ENCODE measurements at places on chromosomes 6 and 20. TPM values are rescaled to one million over a fixed set of nuclear protein-coding genes. Genes with fewer than 3 reads are reported as not detected.

GFRA4 gene
- total RNA-seq, result not detected

NMBR gene
- not detected for total RNA-seq

EYA4 gene
- 0.32 TPM for total RNA-seq

CLVS2 gene
- 0.46 TPM for total RNA-seq

VPS52 gene
- 43.0 TPM for total RNA-seq

FAXC gene
- 11.1 TPM for total RNA-seq

NCOA3 gene
- total RNA-seq, result 20.2 TPM

SHLD1 gene
- total RNA-seq, result 4.1 TPM

NSFL1C gene
- total RNA-seq, result 76.7 TPM

DNA sequence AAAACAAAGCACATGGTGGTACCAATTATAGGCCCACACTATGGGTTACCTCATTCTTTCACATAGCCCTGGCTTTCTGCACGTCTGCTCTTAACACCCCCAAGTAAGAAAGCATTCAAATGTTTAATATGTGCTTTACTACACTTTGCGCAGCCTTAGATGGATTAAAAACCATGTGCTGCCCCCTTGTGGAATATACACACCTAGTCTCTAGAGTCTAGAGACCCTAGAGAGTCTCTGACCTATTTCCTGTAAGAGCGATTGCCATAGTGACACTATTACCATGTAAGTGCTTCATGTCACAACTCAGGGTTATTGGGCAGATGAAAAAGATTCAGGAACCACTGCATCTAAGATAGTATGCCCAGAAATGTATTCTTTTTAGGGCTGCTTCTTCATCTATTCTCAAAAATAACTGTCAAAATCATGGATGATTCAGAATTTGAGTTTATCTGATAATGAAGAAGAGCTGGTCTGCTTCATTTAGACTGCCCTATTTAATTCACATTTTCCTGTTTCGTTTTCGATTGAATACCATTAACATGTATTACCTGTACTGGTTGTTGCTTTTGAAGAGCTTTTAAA is 186.3 kb downstream of the ADGB start:
- no peak for DNase-seq

GRCh38 chr6:4460586-4461475 is 315.4 kb upstream of the CDYL start:
- DNase-seq, result no peak

DNA sequence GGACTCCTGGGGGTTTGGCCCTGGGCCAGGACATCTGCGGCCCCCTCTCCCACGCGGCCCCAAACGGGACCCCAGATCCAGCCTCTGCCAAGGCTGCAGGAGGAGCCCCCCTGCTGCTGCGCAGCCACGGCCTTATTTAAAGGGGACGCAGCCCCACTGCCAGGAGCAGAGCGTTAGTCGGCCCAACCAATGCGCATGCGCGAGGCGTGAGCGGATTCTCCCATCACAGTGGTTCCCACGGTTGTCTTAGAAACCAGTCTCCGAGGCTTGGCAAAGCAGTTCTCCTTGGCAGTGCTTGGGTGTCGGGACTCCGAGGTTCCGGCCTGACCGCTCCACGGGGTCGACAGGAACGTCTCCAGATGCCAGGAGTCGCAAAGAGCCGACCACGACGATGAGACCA is 288.3 kb upstream of the ZNF337 start:
- no peak for DNase-seq

DNA sequence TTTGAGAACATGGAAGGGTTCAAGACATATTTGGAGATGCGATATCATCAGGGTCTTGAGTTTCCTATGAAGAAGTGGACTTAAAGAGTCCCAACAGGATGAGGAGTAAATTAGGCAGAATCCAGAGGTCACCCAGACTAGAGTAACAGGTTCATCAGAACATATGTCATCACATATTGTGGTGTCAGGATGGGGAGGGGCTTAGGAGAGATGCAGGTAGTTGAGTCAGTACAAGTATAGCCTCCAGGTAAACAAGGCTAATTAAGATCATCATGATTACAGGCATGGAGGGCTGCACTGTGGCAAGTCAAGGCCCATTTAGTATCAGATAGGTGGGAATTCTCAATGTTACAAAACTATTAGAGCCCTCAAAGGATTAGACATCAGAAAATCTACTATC is 90.1 kb upstream of the PAK5 start:
- no peak for DNase-seq

DNA sequence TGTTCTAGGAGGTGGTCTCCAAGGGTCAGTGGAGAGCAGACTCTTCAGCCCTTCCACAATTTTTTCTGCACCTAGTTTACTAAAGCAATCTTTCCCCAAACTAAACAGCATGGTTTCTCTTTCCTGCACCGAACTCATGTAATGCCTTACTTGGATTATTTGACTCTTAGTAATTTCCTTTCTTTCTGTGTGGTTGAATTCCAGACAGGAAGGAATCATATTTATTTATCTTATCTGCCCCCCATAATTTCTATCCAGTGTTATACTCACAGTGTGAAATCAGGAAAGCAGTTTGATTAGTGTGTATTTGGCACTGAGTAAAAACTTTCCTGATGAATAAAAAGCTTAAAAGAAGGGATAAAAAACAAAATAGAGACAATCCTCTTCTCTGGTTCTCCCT is 140.3 kb upstream of the STMND1 start:
- no peak for DNase-seq

DNA sequence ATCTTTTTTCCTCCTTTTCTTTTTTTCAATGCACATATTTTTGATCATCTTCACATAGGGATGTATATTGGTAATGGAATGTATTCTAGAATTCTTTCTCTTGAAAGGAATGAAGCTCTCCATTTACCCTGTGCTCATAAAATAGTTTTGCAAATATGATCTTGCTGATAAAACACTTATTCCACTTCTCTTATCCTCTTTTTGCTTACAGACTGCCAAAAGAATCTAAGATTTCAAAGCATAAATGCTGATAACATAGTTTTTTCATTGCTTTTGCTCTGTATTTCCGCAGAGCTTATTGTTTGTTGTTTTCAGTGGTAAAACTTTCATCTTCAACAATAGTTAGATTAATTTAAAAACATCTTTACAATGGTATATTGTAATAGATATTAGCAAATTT is 350.5 kb downstream of the PAX1 start:
- DNase-seq, result no peak

DNA sequence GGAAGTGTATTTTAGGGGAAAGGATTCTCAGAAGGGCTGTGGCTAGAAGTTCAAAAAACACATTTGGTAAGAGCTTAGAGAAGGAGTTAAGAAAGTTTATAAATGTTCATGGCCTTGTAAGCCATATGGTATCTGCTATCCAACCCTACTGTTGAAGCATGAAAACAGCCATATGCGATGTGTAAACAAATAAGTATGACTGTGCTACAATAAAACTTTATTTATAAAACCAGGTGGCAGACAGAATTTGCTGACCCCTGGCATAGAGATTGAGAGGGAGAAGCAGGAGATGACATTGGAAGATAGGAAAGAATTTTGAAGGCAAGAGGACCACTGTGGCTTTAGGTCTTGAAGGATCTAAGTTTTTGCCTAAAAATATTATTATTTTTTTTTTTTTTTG is 583.5 kb downstream of the DOK5 start:
- no peak for DNase-seq

GRCh38 chr6:17042422-17043147 is 59.3 kb upstream of the STMND1 start:
- peak; percentile 57 for DNase-seq

DNA sequence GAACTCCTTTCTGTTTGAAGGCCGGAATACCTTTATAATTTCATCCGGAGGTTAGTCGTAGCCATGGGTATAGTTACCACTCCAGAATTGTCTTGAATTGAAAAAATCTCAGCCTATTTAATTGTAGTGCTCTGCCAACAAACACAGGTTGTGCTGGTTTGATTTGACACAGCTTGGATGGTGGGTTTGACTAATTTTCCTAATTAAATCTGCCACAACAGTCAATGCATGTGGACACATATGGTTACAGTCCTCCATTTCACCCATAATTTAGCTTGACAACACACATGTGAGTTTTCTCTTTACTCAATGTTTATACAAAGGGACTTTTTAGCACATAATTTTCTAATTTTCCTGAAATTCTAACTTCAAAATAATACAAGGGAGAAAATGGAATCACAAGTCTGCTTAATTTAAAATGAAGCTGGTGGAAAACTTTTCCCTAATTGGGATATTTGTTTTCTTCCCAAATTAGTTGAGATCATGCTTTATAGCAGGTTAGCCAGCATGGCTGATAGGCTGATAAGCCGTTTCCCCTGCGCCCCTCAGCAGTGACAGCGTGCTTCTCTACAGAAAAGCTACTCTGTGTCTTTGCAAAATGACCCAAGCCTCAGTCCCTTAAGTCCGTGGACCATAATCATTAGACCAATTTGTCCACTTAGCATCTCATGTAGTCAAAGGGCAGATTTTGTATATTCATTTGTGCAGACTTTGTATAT is 463.5 kb upstream of the FLRT3 start:
- DNase-seq, result no peak

DNA sequence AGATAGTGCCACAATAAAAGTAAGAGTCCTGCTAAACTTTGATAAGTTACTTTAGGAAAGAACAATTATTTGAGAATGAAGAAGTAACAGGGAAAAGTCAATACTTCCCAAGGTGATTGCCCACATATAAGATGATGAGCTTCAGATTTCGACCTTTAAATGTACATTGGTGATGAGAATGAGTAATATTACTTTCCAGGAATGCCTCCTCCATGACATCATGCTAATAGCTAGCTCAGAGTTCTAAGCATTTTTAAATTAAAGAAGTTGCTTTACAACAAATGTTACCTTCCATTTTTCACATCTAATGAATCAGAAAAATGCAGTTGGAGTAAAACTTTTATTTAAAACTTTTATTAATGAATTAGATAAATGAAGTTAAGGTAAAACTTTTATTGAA is 22.5 kb upstream of the OPN5 start:
- DNase-seq, result no peak

DNA sequence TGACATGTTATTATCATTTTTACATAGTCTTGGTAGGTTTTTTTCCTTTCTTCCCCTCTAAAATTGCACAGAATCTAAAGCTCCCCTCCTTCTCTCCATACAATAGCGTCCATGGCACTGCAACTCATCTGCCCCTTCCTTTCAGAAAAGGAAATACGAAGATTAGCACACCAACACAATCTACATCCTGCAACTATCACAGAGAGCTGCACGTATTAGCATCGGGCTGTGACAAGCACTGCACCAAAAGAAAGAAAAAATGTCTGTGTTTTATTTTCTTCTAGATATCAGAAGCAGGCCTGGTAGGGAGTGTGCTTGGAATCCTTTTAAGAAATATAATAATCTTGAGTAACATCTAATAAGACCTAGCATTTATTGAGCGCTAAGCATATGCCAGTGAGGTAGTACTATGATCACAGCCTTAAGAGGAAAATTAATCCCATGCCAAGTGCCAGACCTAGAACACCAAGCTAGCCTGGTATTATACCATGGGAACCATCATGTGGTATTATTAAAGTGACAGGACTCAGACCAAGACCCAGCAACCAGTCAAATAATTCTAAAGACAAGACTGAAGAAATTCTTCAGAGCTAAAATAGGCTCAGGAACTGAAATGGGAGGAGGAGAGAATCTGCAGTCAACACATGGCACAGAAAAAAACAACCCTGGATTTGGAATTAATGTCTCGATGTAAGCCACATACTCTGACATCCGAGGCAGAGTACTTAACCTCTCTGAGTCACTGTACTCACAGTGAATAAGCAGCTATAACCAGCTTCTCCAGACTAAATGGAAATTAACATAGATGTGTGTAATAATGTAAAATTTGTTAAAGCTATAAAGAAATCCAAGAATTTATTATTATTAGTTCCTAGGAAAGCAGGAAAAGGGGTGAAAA is 124.3 kb downstream of the IPCEF1 start:
- no peak for DNase-seq

DNA sequence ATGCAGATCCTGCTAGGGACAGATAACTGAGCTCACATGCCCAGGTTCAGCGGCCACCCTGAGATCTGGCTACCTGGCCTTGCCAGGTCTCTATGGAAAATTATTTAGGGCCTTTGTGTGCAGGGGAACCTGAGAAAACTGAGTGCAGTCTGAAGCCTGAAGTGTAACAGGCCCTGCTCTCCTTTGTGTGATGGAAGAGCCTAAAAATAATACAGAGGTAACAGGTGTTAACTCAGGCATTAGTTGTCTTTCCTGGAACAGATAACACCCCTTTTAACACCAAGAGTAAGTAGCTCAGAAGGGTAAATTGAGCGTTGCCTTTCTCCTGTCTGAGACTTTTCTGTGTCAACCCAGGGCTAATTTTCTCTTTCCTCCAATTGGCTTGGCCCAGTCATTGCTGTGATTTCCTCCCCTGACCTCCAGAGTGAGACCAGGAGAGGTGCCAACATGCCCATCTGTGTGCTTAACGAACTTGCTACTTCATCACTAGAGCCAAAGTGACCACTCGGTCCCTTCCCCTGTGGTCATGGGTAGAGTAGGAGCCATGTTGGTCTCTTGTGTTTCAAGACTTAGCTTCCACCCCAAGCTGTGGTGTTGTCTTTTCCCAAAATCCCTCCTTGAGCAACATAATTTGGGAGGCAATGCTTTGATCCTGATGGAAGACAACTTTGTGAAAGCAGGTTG is 304.4 kb upstream of the JAG1 start:
- DNase-seq, result no peak

- DNase-seq, result peak; percentile 67
These were observed 148.3 kb downstream of the GPX5 start for GRCh38 chr6:28673787-28674671.

- peak; percentile 66 for DNase-seq
These were observed 987 bp upstream of the QKI start for GRCh38 chr6:163413345-163414116.

DNA sequence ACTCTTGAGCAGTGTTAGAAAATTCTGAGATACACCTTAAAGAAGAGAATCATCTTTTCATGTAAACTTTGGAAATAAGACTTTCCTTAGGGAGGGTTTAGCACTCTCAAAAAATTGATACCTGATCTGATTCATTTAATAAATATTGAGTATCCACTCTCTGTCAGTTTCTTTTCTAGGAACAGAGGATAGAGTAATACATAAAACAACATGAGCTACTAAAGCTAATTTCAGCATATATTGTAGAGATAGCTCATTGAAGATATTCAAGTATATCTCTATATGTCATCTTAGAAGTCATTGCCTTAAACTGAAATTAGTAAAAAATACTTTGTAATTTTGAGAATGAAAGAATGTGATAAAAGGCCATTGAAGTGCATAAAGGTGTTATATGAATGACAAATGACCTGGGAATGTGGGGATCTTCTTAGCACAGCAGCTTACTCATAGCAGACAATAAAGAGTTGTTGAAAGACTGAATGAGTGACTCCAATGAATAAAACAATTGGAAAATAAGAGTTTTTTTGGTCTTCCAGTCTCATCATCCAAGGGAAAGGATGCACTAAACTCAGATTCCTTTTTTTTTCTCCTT is 29.2 kb downstream of the RHAG start:
- no peak for DNase-seq

Measured in WTC11 (cell line).